ENCODE measurements at places on chromosomes 5 and 9. TPM values are rescaled to one million over a fixed set of nuclear protein-coding genes. Genes with fewer than 3 reads are reported as not detected.

The DMGDH gene
- total RNA-seq: 0.23 TPM

The TAF11L5 gene
- not detected for total RNA-seq

The ACOT12 gene
- not detected for total RNA-seq

The PRKAA1 gene
- 77.7 TPM for total RNA-seq

The ZNG1C gene
- 25.8 TPM for total RNA-seq

The UNC13B gene
- 0.25 TPM for total RNA-seq

The GALNT10 gene
- 38.6 TPM for total RNA-seq

The JADE2 gene
- total RNA-seq: 73.5 TPM

The CEP72 gene
- total RNA-seq: 24.2 TPM

The FABP6 gene
- total RNA-seq: not detected

The KCNMB1 gene
- total RNA-seq: not detected

The SLCO6A1 gene
- total RNA-seq: not detected

The OR1Q1 gene
- not detected for total RNA-seq

The CARD9 gene
- total RNA-seq: 0.55 TPM

The GOLM1 gene
- 3.2 TPM for total RNA-seq

The TAF11L9 gene
- total RNA-seq: not detected

The IFNA13 gene
- not detected for total RNA-seq

The GPR151 gene
- total RNA-seq: not detected

The GABRA6 gene
- not detected for total RNA-seq

The STX17 gene
- total RNA-seq: 37.3 TPM

The RNF208 gene
- 2.5 TPM for total RNA-seq

The GCNT1 gene
- total RNA-seq: 14.4 TPM

The PRDM9 gene
- not detected for total RNA-seq

The TAF1L gene
- total RNA-seq: not detected

The CDH10 gene
- not detected for total RNA-seq

The ADAMTS19 gene
- total RNA-seq: not detected

The ALAD gene
- 25.1 TPM for total RNA-seq

The HTR4 gene
- not detected for total RNA-seq

The GIN1 gene
- total RNA-seq: 9.6 TPM

The C5orf58 gene
- total RNA-seq: not detected

The NFX1 gene
- 37.5 TPM for total RNA-seq

The CMYA5 gene
- 0.10 TPM for total RNA-seq

The IFNB1 gene
- 0.68 TPM for total RNA-seq

The TYRP1 gene
- not detected for total RNA-seq

The CCNI2 gene
- total RNA-seq: 6.4 TPM

The ANKRD31 gene
- 0.05 TPM for total RNA-seq

The FGF18 gene
- total RNA-seq: not detected

The AK3 gene
- 34.0 TPM for total RNA-seq

The PCDHGA5 gene
- not detected for total RNA-seq

The TAF11L11 gene
- total RNA-seq: not detected

The NXNL2 gene
- total RNA-seq: not detected

The FGD3 gene
- total RNA-seq: 104 TPM

The GMCL2 gene
- not detected for total RNA-seq

The SLC36A2 gene
- total RNA-seq: not detected

The IFNA1 gene
- not detected for total RNA-seq

Data from activated CD4-positive, alpha-beta memory T cell treated with anti-CD3 and anti-CD28 coated beads, Interleukin-2, amount 10 ng/mL, durations not matched to agents 7 days and 5 days (primary cell).